ENCODE measurements at places on chromosomes 12 and 14.

- DNase-seq: no peak
Observed at GRCh38 chr12:58086006-58086405, 144.6 kb downstream of the ATP23 start.

DNA sequence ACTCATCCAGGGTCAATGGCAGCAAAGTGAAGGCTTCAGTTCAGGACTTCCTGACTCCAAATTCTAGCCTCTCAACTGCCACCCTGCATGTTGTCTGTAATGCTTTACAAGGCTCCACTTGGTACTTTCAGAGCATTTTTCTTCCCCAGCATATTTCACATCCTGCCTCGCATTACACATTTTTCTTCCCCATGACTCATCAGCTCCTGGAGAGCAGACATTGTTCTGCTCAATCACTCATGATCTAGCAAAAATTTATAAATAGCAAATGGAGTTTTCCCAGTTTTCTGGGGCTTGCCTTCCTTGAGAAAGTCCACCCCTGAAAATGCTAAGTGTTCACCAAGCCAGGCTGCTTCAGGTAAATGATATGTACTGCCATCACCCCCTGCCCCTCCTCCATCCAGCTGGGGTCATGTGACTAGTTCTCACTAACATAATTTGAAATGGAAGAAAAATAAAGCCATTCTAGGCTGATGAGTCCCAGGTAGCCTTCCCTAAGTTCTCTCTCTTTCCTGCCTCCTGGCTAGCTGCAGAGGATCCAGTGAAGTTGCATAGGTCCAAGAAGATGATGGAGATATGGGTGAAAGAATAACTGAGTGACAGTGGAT, 69.4 kb downstream of the ARMH4 start:
- DNase-seq: no peak

- DNase-seq: no peak
Observed at GRCh38 chr14:102043251-102044025, 43.4 kb downstream of the HSP90AA1 start.

DNA sequence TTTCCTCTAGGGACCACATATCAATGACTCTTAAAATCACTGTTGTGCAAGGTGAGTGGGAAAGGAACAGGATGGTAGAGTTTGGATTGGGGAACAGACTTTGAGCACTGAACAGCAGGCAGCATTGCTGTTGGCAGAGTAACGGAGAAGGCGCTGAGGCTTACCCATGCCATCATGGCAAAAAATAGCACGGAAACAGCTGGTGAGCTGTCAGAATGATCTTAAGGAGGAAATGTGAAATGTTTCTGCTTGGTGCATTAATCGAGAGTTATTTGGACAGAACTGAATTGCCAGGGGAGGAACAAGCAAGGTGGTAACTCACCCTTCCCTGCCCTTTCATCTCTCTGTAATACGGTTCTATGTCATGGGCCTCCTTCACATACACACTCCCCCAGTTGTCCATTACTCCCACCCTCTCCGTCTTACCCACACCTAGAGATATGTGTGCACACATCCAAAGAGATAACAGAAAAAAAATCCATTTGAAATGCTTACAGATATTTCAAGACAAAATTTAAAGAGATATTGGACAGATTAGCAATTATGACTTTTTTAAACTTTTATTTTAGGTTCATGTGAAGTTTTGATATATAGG, 572.5 kb downstream of the DIO2 start:
- DNase-seq: no peak

- DNase-seq: no peak
Observed at GRCh38 chr14:24364841-24365240, 3.1 kb upstream of the NFATC4 start.

DNA sequence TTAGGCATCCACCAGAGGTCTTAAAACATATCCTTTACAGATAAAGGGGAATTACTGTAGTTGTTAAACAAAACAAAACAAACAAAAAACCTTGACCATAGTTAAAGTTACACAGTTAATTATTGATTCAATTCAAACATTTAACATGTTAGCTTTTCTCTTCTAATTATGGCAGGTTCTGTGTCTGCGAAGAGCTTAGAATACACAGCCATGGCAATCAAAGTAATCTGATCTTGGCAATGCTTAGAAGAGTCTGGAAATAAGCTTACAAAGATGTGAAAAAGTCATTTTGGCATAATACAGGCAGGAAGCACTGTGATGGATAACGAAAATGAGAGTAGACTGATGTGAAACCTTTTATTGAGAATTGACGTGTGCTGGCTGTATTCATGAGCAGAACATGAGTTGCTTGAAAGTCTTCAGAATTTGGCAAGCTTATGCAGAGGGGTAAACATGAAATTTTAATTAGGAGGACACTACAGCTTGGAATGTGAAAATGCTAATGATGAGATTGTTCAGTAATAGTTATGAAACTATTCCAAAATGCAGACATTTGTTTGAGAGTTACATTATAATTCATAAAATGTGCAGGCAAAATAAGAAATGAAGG, 629.6 kb downstream of the FSCB start:
- DNase-seq: no peak

GRCh38 chr14:33949411-33949893, 1.4 kb downstream of the EGLN3 start:
- DNase-seq: no peak

- DNase-seq: no peak
Observed at GRCh38 chr14:95885866-95886265, 9.2 kb downstream of the TUNAR start.

DNA sequence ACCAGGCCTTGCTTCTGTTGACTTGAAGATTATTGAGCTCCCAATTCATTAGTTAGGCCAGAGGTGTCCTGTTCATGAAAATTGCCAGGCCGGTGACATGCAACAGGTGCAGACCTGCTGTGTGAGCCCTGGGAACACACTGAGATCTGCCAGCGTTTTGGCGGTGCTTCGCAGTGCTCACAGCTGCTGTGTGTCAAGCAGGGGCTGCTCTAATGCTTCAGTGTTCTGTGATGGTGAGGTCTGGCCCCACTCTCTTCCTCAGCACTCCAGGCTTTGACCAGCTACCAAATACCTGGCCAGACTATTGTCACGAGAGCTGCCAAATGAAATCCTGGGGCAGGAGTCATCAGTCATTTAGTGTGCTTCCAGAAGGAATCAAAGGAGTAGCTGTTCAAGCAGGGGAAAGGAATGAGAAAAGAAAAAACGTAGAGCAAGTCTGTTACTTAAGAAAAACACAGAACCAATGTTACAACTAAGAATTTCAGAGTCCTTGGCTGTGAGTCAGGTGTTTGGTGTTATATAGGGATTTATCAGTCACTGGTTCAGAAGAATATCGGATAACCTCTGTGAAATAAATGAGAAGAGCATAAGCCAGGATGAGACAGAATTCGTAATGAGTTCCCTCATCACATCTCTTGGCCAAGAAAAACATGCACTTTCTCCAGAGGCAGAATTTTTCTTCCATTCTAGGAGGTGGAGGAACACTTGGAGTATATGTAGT, 150.8 kb downstream of the FBXL14 start:
- no peak for DNase-seq

GRCh38 chr12:49415521-49415970, 48.3 kb downstream of the SPATS2 start:
- DNase-seq: no peak

DNA sequence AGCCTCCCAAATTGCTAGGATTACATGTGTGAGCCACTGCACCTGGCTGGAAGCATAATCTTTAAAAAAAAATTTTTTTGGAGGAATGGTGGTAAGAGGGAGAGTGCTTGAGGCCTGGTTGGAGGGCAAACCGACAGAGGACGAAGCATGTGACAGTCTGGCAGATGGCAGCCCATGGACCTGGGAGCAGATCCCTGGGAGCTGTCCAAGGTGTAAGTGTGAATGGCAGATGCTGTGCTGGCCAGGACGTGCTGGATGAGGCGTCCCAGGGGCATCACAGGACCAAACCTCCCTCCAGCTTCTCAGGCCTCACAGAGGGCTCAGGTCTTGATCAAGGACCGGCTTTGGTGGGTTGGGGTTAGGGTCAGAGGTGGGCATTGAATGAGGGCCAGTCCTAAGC, 128.4 kb upstream of the NCOR2 start:
- DNase-seq: no peak

Data from activated T-cell treated with anti-CD3 and anti-CD28 coated beads for 48 hours (primary cell).